ENCODE measurements at places on chromosomes 3 and 15.

DNA sequence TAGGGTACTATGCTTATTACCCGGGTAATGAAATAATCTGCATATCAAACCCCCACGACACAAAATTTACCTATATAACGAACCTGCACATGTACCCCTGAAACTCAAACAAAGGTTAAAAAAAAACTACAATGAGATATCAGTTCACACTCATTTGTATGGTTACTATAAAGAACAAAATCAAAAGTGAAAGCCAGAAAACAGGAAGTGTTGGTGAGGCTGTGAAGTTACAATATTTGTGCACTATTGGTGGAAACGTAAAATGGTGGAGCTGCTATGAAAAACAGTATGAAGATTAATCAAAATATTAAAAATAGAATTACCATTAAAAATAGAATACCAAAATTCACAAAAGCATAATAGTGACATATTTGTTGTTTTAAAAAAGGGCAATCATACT, 128.9 kb downstream of the ZIC1 start:
- no peak for DNase-seq

- no peak for DNase-seq
These were observed 20.1 kb downstream of the SLC12A8 start for GRCh38 chr3:125192190-125193035.

DNA sequence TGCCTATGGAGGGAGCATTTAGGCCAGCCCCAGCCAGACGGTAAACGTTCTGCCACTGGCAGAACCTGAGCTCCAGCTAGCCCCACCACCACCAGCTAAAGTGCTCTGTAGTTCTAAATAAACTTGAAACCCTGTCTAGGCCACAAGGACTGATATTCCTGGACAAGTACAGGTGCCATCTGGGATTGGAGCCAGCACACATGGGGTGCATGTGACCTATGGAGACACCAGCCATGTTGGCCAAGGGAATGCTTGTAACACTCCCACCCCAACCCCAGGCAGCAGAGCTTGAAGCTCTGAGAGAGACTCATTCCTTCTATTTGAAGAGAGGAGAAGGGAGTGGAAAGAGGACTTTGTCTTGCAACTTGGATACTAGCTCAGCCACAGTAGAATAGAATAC, 284.5 kb upstream of the DCBLD2 start:
- DNase-seq: no peak

DNA sequence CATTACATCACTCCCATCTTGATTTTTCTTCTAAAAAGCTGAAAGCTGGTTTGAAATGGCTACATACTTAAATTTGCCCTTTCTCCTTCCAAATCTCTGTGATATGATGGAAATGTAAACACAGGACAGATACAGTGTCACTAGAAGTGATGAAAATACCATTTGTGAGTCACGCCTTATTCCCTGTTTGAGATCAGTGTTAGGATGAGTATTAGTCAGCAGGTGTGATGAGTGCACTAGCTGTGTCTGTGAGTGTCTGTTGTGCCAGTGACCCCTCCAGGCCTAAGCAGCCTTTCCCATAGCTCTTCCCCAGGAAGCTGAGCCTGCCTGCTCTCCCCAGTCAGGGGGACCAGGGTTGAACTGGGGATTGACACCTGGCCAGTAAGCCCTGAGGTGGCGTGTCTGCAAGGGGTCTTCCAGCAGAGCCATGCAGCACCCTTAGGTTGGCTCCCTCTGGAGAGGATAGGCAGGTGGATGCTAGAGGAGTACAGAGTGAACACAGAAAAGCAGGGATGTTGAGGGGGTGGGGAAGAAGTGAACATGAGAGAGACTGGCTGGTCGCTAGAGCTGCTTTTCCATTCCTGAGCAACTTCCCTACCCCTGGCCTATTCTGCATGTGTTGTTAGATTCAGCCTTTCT, 92.0 kb downstream of the PDE8A start:
- no peak for DNase-seq

- DNase-seq: no peak
These were observed 78.6 kb upstream of the TSEN2 start for GRCh38 chr3:12405432-12406272.

GRCh38 chr15:85002517-85002916, 20.9 kb downstream of the PDE8A start:
- DNase-seq: no peak

DNA sequence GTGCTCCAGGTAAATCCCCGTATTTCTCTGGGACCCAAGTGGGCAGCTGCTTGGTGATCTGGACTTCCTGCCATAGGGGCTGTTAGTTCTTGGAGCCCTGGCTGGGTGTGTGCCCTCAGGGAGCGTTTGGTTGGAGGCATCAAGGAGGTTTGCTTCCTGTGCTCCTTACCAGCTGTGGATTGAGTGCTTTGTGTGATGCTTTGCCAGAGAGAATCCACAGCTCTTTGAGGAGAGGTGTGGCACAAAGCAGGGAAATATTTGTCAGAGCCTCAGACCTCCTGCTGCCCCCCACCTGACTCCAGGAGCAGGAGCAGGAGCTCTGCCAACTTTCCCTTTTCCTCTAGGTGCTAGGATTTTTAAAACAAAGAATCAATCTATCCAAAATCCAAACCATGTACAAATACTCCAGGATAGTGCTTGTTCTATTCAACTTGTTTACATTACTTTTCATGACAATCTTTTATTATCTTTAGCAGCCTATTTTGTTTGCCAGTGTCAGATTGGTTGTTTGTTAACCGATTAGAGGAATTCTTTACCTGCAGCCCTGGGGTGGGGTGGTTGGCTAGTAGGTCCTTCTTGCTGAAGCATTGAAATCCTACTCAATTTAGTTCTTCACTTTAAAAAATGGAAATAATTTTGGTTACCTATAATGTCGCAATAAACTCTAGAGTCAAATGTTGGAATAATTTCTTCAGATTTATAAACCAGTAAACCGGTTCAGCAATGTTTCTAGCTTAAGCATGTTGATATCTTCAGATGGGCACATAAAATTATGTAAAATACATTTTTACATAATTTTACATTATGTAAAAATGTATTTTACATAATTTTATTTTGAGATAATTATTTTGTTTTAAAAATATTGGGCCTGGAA, 2.5 kb downstream of the CTDSPL start:
- DNase-seq: peak; percentile 61

DNA sequence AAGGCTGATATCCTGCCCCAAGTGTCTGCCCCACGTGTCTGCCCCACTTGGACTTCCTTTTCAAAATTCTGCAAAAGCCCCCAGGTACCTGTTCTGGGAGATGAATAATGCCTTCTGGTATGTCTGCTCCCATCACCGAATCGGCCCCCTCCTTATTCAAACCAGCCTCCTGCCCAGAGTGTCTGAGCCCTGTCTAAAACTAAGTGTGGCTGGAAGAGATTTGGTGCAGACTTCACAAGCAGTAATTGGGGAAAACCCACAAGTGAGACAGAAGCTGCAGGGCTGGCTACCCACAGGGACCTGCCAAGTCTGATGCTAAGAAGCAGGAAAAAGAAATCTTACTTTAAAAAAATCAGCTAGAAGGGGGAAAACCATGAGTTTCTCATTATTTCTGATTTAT, 85.1 kb downstream of the DUT start:
- DNase-seq: no peak

- DNase-seq: no peak
These were observed 6.2 kb downstream of the FRMD4B start for GRCh38 chr3:69379661-69380060.

- DNase-seq: no peak
These were observed 290.0 kb upstream of the PLSCR5 start for GRCh38 chr3:146895026-146895749.

DNA sequence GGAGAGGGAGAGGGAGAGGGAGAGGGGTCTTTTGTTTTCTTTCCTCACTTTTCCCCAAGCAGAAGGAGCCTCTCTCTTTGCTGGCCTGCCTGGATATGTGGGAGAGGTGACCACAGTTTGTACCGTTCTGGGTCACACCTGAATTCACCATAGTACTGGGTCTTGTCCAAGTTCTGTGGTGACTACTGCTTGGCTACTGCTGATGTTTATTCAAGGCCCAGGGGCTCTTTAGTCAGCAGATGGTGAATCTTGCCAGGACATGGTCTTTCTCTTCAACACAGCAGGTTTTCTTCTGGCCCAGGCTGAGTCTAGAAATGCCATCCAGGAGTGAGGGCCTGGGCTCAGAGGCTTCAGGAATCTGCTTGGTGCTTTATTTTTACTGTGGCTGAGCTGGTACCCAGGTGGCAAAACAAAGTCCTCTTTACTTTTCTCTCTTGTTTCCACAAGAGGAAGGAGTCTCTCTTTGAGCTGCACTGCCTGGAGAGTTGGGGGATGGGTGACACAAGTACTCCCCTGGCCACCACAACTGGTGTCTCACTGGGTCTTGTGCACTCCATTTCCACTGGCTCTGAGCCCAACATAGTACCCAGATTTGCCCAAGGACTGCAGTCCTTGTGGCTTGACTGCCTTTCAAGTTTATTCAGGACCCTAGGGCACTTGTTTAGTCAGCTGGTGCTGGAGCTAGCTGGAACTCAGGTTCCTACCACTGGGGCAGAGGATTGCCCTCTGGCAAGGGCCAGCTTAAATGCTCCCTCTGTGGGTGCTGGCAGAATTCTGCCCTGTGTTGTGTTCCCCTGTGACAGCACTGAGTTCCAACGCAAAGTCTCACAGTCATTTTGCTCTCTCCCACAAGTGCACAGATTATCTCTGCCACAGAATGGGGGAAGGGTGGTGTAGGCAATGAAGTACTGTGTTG, 16.8 kb upstream of the CCNDBP1 start:
- no peak for DNase-seq
